ENCODE measurements at places on chromosomes 12 and 14. TPM values are rescaled to one million over a fixed set of nuclear protein-coding genes. Genes with fewer than 3 reads are reported as not detected.

Gene BCL7A
- 6.4 TPM for total RNA-seq

- no peak overlapping the region for H3K4me3 ChIP-seq
- H3K27me3 ChIP-seq, result no peaks in the 10 kb centered on the region
- H3K27ac ChIP-seq, result no peak overlapping the region
Observed at GRCh38 chr12:7907009-7907408, 29.0 kb downstream of the SLC2A3 start.

GRCh38 chr14:65840118-65840751 is 427.7 kb downstream of the FUT8 start:
- peaks cover 45% of the 10 kb centered on the region for H3K4me1 ChIP-seq
- DNase-seq, result no peak
- H3K4me3 ChIP-seq, result no peak overlapping the region
- H3K27ac ChIP-seq, result no peak overlapping the region
- no peaks in the 10 kb centered on the region for H3K36me3 ChIP-seq

- peaks cover 49% of the 10 kb centered on the region for H3K4me1 ChIP-seq
- no peak for DNase-seq
- H3K27ac ChIP-seq, result no peak overlapping the region
- H3K27me3 ChIP-seq, result no peaks in the 10 kb centered on the region
- H3K4me3 ChIP-seq, result no peak overlapping the region
- peaks cover 13% of the 10 kb centered on the region for H3K36me3 ChIP-seq
Observed at GRCh38 chr12:75971253-75971652, 60.3 kb downstream of the PHLDA1 start.

DNA sequence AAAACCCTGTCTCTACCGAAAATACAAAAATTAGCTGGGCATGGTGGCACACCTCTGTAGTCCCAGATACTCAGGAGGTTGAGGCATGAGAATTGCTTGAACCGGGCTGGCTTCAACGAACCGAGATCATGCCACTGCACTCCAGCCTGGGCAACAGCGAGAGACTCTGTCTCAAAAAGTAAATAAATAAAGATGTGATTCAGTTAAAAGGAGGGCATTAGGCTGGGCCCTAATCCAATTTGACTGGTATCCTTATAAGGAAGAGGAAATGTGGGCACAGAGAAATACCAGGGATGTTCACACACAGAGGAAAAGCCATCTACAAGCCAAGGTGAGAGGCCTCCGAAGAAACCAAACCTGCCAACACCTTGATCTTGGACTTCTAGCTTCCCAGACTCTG is 10.1 kb upstream of the DCAF4 start:
- no peak for DNase-seq
- H3K4me1 ChIP-seq, result no peaks in the 10 kb centered on the region
- H3K27ac ChIP-seq, result no peak overlapping the region
- no peaks in the 10 kb centered on the region for H3K36me3 ChIP-seq
- H3K4me3 ChIP-seq, result no peak overlapping the region

DNA sequence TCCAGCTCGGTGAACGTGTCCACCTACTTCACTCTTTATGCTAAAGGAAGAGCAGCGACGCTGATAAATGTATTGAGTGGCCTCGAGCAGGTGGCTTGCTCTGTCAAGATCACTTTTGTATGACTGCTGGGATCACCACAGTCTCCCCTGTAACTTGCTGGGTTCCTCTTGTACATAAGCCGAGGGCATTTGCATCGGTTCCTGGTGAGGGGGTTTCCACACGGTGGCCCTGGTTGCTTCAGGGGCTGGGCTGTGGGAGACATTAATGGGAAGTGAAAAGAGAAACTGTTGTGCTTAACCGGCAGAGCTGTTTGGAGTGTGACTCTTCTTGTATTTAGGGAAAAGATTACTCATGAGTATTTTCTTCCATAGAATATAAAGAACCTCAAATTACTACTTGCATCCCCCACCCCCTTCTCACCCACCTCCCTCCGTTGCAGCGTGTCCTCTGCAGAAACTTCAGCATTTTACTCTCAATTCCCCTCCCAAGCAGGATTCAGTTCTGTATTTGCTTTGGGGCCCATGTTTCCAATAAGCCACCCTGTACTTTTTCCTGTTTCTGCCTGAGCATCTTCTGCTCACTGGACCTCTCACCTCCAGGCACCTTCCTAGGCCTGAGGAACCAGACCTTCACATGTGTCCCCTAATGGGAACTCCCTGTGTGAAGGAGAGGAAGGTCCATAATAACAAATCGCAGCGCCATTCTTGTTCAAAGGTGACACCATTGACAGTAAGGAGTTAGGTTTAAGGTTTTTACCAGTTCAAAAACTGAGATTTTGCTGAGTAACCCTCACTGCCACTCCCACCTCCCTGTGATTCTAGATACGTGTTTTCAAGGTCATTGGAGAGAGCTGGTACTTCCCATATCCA is 187.0 kb downstream of the ETV6 start:
- H3K4me1 ChIP-seq, result peaks cover 100% of the 10 kb centered on the region
- DNase-seq, result peak; percentile 67
- peak overlapping the region; percentile 74 for H3K4me3 ChIP-seq
- no peaks in the 10 kb centered on the region for H3K27me3 ChIP-seq

DNA sequence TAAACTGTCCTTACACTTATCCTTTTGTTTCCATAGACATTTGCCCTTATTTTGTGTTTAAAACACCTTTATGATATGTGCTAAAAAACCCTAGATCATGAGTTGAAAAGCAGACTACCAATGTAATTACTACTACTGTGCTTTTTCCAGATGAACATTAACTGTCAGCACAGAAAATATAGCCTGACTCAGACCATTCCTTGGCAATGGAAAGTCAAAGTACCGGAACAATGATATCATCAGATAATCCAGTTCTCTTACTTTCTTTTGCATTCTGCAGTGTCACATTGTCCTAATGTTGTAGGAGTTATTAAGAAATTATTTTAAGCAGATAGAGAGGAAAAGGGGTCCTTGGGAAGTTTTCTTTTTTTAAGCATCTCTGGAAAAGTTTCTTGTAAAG is 1189.0 kb upstream of the FLRT2 start:
- no peak overlapping the region for H3K27ac ChIP-seq
- no peaks in the 10 kb centered on the region for H3K4me1 ChIP-seq
- no peaks in the 10 kb centered on the region for H3K27me3 ChIP-seq
- H3K4me3 ChIP-seq, result no peak overlapping the region
- DNase-seq, result no peak
- no peaks in the 10 kb centered on the region for H3K36me3 ChIP-seq
